CD4-positive, CD25-positive, alpha-beta regulatory T cell (primary cell): ENCODE measurements at places on chromosomes 11 and 22.
A peak's percentile ranks its signal among the peaks of the same experiment; 100 is the strongest.

GRCh38 chr11:11983427-11983826 is 25.0 kb downstream of the DKK3 start:
- no peak for DNase-seq

GRCh38 chr22:48975886-48976285 is 851.8 kb downstream of the BRD1 start:
- no peak for DNase-seq

DNA sequence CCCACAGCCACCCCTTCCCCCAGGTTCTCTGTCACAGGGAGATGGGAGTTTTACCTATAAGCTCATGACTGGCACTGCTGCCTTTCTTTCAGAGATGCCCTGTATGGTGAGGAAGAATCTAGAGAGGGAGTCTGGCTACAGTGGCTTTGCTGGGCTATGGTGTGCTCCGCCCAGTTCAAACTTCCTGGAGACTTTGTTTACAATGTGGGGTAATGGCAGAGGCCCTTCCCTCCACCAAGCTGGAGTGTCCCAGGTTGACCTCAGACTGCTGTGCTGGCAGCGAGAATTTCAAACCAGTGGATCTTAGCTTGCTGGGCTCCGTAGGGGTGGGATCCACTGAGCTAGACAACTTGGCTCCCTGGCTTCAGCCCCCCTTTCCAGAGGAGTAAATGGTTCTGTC is 143.5 kb downstream of the MSANTD4 start:
- DNase-seq, result no peak

GRCh38 chr11:79369055-79369454 is 71.8 kb downstream of the TENM4 start:
- no peak for DNase-seq

DNA sequence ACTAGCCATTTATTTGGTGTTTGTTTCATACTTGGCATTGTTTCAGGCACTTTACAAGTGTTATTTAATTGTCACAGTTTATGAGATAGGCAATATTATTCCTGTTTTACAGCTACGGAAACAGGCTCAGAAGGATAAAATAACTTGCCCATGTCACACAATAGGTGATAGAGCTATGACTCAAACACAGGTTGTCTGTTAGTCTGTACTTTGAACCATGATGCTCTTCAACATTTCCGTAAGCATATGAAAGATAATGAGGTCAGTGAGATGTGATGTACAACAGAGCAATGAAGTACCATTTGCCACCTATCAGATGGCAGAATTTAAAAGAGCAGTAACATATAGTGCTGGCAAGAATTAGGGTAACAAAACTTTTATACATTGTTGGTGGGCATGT is 15.3 kb downstream of the TUG1 start:
- DNase-seq, result no peak

DNA sequence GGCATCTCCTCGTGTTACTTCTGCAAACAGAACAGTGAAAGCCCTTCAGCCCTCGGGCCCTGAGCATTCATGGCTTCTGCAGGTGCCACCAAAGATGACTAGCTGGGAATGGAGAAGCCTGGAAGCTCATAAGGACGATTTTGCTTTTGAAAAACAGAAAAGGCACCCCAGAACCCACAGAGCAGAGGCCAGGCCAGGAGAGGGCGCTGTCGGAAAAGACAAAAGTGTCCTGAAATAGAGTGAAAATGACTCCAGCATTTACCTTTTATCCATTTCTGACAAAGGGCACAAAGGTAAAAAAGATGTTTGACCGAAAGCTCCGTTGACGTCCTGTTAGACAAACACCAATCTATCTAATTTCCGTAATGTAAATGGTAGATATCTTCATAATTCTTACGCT is 37.6 kb downstream of the ZNF195 start:
- peak; percentile 49 for DNase-seq

- peak; percentile 30 for DNase-seq
These were observed 3.5 kb upstream of the ACAT1 start for GRCh38 chr11:108117746-108118371.

- DNase-seq, result no peak
These were observed 67.6 kb upstream of the TENM4 start for GRCh38 chr11:79508461-79508860.

DNA sequence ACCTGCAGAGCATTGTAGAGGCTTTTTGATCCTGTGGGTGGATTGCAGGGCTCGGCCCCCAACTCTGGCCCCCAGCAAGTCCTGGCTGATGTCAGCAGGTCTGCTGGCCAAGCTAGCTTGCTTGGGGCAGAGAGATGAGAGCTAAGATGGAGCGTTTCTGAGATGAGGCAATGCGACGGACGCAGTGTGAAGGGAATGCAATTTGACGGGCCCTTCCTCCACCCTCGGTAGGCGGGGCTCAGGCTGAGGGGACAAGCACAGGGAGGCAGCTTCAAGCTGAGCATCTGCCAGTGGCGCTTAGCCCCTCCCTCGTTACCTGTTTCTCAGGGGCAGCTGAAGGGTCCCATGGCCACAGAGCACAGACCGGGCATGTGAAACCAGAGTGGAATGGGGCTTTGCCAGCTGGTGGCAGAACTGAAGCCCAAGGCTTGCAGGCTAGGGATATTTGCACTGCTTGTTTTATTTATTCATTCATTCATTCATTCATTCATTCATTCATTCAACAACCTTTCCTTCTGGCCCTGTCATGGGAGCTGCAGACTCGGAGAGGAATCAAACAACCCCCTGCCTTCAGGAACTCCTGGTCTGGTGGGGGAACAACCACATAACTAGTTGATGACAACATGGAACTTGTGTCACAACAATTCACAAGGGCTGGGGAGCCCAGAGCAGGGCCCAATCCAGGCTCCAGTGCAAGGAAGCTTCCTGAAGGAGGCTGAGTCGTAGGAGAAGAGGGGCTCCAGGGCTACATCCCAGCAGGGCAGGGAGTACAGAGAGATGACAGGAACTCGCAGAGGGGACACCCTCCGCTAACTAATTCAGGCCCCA is 66.8 kb downstream of the THAP12 start:
- no peak for DNase-seq

DNA sequence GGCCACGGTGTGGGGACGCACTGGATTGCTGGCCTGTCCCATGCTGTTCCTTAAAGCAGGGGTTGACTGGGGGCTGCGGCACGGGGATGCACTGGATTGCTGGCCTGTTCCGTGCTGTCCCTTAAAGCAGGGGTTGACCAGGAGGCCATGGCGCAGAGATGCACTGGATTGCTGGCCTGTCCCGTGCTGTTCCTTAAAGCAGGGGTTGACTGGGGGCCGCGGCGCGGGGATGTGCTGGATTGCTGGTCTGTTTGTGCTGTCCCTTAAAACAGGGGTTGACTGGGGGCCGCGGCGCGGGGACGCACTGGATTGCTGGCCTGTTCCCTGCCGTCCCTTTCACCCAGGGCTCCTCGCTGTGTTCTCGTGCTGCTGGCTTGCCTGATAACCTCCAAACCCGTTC is 383.4 kb downstream of the TBC1D22A start:
- DNase-seq, result no peak

DNA sequence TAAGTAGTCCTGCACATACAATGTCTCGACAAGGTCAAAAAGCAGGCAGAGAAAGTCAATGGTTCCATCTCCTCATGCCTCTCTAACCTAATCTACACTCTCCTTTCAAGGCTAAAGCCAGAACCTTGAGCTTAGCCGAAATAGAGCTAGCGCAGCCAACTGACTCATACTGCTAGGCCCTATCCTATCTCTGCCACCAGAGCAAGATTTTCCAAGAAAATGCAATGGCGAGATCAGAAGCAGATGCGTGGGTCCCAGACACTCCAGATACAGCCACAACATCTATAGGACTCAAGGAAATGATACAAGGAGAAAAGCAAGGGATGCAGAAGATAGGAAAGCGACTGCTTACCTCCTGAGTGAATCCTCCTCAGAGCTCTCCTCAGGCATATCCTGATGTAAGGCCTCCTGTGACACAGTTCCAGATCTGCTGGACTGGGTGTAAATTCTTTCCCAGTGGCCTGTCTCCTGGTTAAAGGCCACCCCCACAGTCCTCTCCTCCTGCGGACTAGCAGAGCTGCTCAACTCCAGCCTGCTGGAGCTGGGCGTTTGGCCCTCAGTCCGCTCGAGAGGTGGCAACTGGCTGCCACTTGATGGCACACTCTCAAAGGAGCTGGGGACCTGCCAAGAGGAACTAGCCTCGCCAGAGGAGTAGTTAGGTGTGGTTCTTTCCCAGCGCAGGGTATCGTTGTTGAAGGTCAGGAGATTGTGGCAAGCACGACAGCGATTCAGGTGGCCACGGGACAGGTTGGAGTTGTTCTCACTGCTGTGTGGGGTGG is 52.0 kb downstream of the AMBRA1 start:
- no peak for DNase-seq

GRCh38 chr11:114061048-114061680 is 1.7 kb downstream of the ZBTB16 start:
- no peak for DNase-seq
